ENCODE measurements at places on chromosomes 2 and 18.
A peak's percentile ranks its signal among the peaks of the same experiment; 100 is the strongest.

DNA sequence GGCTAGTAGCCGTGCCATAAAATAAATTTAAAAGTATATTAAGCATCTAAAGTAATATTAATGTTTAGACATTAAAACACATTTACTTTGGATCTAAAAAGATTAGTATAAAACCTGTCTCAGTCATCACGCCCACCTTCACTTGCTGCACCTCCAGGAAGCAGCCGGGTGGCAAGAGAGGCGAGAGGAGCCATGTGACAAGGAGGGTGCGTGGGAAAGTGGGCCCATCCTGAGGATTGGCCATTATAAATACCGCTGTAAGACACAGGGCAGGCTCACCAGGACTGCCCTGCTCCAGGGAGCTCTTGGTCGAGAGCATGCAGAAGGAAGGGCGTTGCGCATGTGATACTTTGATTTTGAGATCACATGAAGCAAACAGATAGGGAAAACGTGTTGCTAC lies 34.4 kb upstream of the ALKAL2 start:
- DNase-seq, result no peak

GRCh38 chr2:69687971-69688611 lies 44.6 kb upstream of the AAK1 start:
- no peak for DNase-seq

DNA sequence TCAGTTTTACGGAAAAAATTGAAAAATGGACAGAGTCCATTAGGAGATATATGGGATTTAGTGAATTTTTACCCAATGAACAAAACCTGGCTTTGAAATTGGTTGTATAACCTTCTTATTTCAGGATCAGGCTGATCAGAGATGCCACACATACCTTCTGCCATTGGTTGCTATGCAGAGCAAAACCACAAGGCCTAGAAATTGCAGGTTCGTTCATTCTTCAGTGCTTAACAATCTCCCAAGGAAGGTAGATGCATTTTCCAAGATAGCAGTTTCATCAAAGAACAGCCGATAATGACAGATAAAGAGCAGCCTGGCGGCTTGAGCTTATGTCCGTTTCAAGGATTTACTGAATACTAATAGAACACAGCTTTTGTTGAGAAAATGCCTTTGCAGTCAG lies 868.8 kb downstream of the EPHA4 start:
- no peak for DNase-seq

GRCh38 chr2:118721817-118722551 lies 125.5 kb downstream of the EN1 start:
- DNase-seq, result no peak

DNA sequence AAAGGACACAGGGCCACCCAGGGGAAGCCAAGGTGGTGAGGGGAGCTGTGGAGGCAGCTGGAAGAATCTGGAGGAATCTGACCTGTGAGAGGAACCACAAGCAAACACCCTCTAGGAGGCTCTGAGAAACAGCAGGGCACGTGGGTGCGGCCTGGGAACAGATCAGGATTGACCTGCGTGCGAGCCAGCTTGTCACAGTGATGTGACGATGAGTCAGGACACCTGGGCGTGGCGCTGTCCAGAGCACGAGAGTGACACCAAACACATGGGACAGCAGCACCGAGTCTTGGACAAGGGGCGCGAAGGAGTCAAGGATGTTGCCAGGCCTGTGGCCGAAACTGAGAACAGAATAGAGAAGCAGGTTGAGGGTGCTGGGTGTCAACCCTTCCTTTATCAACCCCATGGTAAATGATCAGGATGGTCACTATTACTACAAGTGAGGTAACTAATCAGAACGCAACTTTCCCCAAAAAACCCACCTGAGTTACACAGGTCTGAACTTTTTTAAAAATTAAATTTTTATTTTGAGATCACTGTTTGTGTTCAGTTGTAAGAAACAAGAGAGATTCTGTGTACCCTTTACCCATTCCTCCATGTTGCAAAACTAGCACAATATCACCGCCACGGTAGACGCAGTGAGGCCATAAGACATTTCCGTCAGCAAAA lies 637 bp upstream of the SFT2D3 start:
- peak; percentile 10 for DNase-seq

DNA sequence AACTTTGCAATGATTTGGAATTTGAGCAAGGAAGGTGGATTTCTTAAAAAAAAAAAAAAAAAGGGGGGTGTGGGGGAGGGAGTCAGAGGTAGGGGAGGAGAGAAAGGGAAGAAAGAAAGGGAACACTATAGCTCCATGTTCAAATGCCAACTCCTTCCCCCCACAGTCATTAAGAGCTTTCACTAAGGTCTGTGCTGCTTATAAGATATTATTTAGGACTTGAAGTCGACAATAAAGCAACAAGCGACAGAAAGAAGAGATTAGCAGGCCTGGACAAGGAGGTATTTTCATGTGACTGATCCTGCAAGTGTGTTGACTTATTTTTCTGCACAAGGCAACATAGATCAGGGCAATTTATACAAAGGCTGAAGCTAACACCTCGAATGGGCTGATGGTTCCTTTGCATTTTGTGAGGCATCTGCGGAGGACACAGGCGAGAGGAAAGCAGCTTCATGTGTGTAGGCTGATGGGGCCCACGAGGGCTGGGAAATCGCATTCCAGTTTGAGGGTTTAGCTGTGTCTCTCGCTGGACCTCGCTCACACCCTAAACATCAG lies 382.0 kb downstream of the SOX11 start:
- no peak for DNase-seq

DNA sequence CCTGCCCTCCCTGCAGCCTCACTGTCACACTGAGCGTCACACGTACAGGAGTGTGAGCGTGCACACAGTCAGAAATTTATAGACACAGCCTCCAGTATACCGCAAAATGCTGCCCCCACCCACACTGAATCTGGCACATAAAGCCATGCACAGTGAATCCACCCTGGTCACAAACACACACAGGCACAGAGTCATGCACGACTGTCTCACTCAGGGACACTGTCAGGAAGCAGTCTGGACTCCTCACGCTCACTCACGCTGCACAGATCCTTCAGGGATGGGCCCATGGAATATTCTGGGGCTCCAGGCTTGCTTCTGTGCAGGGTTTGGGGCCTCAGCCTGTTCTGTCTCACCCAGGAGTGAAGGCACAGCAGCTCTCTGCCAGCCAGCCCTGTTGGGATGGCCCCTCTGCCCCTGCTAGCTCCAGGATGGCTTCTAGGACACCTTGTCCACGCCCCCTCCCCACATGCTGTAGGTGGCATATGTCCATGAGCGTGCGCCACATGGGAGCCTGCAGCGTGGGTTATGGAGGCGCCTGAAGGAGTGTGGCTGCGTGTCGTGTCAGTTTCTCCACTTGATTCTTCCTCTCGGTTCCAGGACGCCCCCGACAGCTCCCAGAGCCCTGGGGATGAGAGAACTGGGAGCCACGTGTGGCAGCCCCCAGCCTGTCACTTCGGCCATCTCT lies 175.8 kb downstream of the CELF4 start:
- DNase-seq, result no peak

GRCh38 chr2:42558827-42559226 lies 9.6 kb upstream of the MTA3 start:
- DNase-seq, result no peak

DNA sequence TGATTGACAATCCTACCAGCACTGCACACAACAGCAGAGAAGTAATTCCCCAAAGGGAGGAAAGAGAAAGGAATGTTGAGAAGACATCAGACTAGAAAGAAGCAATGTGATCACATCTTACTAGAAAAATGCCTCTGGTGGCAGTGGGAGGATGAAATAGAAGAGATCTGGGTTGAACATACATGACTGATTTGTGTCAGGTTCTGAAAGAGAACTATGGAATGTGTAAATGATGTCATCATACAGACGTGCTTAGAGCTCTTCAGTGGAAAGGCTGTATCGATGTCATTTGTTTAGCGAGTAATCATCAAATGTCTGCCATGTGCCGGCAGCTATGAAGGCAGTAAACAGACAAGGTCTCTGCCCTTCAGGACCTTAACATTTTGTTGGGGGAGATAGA lies 24.9 kb downstream of the GORASP2 start:
- no peak for DNase-seq

DNA sequence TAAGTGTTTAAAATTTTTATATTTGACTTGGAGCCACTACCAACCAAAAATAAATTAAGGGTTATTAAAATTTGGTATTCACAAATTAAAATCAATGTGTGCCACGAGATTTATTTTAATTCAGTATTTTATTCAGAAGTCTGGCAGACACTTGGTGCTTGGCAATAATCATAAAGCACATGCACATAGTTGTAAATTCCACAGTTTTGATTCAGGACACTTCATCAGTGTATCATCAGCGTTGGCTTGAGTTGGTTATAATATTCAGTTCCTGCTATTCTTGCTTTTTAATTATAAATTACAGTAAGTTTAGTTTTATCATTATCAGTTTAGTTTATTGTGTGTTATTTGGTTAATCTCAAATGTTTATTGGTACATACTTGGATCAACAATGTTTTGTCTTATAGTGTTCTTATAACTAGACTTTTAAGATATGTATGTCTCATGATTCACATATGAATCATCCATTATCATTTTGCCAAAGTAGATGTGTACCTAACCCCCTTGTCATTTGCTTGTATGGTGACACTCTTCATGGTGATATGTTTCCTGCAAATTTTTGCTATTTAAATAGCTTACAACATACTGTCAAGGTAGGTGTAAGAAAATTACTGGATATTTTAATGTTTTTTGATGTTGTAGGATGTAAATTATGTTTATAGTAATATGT lies 237.9 kb downstream of the BABAM2 start:
- DNase-seq, result no peak

- DNase-seq, result no peak
Observed at GRCh38 chr18:63881851-63882250, 5.7 kb upstream of the SERPINB2 start.

DNA sequence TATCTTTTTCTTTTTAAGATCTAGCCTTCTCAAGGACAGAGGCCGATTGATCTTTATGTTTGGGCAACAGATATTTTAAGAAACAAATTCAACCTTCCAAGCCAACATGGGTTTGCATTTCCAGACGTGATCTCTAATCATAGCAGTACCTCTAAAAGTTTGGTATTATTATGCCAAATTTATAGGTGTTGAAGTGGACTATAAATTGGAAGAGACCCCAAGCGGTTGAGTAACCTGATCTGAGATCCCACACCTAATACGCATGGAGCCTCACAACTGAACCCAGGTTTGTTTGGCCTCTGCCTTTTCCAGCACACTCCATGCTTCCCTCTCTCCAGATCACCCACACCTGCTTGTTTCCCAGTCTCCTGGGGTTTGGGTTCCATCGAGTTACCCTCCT lies 116.5 kb downstream of the DDX1 start:
- no peak for DNase-seq

DNA sequence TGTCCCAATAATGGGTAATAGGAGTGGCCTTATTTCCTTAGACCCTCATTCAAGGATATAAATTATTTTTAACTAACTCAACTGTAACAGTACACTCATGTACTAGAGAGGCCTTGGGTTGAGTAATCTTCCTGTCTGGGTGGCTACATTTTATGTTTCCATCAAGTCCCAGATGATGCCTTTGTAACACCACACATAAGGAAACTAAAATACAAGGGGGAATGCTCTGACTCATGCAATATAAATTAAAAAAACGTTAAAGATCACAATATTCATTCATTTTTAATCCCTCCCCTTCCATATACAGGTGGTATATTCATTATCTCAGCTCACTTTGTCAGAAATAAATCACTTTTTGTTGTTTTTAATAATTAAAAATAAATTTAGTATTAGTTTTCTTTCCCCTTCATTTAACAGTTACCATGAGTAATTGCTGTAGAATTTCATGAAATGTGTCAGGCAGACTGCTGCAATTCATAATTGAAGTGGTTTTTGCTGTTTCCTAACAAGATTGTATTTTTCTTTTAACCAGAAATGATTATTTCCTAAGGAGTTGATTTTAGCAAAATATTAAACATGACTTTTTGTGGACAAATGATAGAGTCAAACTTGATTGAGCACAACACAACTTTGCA lies 1403.6 kb downstream of the SUCLG1 start:
- no peak for DNase-seq

DNA sequence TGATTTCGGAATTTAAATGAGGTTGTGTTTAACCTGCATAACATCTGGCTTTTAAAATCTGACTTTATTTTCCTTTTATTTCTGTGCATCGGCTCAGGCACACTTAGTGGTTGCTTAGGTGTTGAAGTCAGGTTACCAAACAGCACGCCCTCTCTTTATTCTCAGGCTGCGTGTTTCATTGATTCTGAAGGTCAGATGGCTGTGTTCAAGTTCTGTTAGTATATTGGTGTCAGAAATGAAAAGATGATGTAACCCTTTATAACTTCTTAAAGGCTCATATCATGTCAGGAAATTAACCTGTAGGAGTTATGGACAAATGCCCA lies 246.5 kb downstream of the LDLRAD4 start:
- no peak for DNase-seq

DNA sequence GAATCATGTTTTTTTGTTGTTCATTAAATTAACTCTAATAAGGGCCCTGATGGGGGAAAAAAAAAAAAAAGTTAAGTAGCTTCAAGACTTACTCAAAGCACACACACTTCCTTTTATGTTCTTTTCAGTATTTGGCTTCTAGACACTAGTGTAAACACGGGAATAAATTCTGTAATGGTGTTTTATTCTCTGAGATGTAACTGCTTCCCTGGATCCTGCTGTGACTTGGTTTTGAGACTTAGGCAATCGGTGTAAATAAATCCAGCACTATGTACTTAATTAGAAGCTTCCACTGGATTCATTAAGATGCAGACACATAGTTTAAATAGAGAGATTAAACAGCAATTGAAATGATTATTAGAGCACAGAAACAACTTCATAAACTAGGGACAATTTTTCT lies 26.1 kb upstream of the AP1S3 start:
- no peak for DNase-seq

DNA sequence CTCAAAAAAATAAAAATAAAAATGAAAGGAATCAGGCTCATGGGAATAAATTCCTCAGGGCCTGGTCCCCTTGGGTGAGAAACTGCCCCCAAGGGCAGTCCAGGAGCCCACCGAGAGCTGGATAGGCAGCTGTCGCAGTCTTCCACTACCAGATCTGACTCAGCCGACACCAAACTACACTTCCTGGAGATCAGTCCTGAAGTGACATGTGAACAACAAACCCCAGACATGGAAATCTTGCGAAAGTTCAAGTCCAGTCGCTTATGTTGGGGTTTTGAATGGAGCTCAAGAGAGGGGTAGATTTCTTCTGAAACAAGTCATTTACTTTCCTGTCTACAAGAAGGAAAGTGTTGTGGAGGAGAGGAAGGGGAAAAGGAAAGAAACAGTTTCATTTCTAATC lies 12.9 kb downstream of the ADCY3 start:
- DNase-seq, result no peak

GRCh38 chr2:158204741-158205165 lies 103.1 kb downstream of the UPP2 start:
- DNase-seq, result no peak

DNA sequence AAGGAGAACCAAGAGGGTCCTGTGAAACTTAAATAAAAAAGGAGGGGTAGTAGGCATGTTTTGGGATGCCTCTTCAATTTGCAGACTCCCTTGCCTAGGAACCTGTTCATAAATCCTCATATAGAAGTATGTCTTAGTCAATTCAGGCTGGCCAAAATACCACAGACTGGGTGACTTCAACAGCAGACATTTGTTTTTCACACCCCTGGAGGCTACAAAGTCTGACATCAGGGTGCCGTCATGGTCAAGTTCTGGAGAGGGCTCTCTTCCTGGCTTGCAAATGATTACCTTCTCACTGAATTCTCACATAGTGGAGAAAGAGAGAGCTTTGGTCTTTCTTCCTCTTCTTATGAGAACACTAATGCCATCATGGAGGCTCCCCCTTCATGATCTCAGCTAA lies 4.1 kb upstream of the TCF4 start:
- no peak for DNase-seq

Data from stimulated activated CD8-positive, alpha-beta memory T cell treated with anti-CD3 and anti-CD28 coated beads, Interleukin-4, amount 100 ng/mL, for 1 hour (primary cell).